ENCODE measurements at places on chromosomes 5 and 9.

- no peak for DNase-seq
Observed at GRCh38 chr9:77161191-77161590, 16.1 kb upstream of the VPS13A start.

- no peak for DNase-seq
Observed at GRCh38 chr5:55894135-55894534, 43.0 kb downstream of the IL31RA start.

DNA sequence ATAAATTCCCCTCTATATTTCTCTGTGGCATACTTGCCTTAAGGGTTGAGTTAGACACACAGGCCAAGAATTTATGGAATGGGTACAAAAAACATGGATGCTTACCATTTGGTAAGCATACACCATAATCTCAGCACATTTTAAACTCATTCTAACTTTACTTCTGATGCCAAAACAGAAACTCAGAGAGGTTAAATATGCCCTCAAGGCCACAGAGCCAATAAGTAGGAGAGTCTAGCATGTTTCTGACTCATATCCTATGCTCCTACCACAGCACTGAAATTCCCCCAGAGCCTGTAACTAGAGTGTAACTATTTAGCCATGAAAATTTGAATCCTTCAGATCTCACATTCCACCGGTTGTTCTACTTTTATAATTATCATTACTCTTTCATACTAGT lies 559.7 kb downstream of the ACTL7B start:
- no peak for DNase-seq

GRCh38 chr9:36214571-36214970 lies 23.9 kb downstream of the CLTA start:
- no peak for DNase-seq

GRCh38 chr5:68161156-68161555 lies 54.4 kb upstream of the PIK3R1 start:
- no peak for DNase-seq

DNA sequence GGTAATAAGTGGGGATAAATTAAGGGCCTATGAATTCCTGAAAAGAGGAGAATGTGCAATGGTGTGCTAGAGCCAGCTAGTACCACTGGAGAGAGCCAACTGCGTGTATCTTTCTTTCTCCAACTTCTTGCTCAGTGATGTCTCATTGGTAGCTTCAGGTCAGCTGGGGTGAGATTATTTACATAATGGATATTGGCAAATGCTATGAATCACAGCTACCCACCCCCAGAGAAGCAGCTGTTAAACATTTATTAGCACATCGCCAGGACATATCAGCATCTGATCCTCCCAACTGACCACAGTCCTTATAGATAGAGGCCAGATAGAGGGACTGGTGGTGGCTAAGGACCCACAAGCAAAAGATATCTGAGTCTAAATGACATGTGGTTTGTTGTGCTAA lies 421.3 kb downstream of the ACTL7B start:
- no peak for DNase-seq

- no peak for DNase-seq
Observed at GRCh38 chr5:58622936-58623871, 40.3 kb downstream of the RAB3C start.

- DNase-seq: no peak
Observed at GRCh38 chr9:77316058-77316457, 138.7 kb downstream of the VPS13A start.

DNA sequence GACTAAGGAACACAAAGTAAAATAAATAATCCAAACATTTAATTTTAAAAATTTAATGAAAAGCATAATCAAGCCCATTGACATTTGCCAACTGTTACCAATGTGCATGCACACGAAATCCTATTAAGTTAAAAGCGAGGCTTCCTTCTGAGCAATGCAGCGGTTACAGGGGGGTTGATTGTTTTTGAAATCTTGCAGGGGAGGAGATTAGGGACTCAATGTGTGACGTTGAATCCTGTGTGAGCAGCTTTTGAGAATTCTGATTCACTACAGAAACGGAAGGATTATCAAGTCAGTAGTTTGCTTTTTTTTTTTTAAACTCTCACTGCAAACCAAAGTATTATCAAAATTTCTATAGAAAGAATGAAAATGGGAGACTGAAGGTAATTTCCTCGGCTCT lies 109.5 kb downstream of the PRKACG start:
- no peak for DNase-seq

GRCh38 chr9:72509635-72510034 lies 11.8 kb upstream of the TMC1 start:
- no peak for DNase-seq

DNA sequence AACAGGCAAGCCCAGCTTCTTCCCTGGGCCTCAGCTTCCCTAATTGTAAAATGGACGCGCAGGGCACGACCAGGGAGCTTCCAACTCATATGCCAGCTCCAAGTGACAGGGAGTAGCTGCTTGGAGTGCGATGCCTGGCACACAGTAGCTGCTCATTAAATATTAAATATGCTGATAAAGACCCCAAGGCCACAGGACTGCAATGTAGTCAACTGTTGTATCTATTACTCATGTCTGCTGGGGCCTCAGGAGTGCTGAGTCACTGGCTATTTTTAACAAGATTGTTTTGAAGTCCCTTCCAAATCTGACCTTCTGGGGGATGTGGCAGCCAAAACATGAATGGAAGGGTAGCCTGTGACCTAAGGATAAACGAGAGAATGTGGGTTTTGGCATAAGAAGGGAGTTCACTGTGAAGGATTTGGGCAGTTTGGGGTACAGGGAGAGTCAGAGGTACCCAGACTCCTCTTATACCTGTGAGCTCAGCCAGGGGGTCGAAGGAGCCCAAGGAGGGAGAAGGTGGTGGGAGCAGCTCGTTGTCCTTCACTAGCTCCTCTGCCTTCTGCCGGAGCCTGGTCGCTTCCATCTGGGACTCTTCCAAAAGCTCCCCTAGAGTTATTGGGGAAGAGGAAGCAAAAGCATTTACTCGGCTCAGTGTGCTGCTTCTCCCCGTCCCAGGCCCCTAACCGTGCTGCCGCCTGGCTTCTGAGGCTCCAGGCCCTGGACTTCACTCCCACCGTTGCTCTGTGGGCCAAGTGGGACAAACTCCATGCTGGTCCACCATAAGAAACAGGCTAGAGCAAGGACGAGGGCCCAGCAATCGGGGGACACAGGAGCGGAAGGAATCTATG lies 17.5 kb downstream of the TNIP1 start:
- no peak for DNase-seq

- no peak for DNase-seq
Observed at GRCh38 chr5:53362521-53362941, 117.9 kb upstream of the FST start.

- DNase-seq: no peak
Observed at GRCh38 chr9:93256878-93257807, 73.2 kb downstream of the WNK2 start.

GRCh38 chr5:54443270-54443669 lies 12.2 kb upstream of the HSPB3 start:
- peak; percentile 34 for DNase-seq
